ENCODE measurements at places on chromosomes 7 and 10. TPM values are rescaled to one million over a fixed set of nuclear protein-coding genes. Genes with fewer than 3 reads are reported as not detected.

STEAP1B gene
- total RNA-seq = 3.1 TPM

TFR2 gene
- total RNA-seq = 0.22 TPM

ADRB1 gene
- total RNA-seq = 0.09 TPM

ZNF746 gene
- 7.4 TPM for total RNA-seq

RPEL1 gene
- total RNA-seq = not detected

HABP2 gene
- total RNA-seq = 0.04 TPM

GNGT1 gene
- not detected for total RNA-seq

PDE1C gene
- 4.5 TPM for total RNA-seq

GNG11 gene
- total RNA-seq = 34.5 TPM

RBP4 gene
- total RNA-seq = 2.0 TPM

IDI1 gene
- 29.7 TPM for total RNA-seq

EVX1 gene
- not detected for total RNA-seq

SLC25A28 gene
- total RNA-seq = 25.7 TPM

CYP3A7 gene
- total RNA-seq = 0.58 TPM

RSPH10B gene
- 0.31 TPM for total RNA-seq

SMKR1 gene
- total RNA-seq = not detected

GIMAP7 gene
- total RNA-seq = 5.9 TPM

ZNF804B gene
- under 0.01 TPM for total RNA-seq

TFPI2 gene
- 3.9 TPM for total RNA-seq

AMZ1 gene
- total RNA-seq = 0.13 TPM

SYPL1 gene
- 31.3 TPM for total RNA-seq

FAM25A gene
- total RNA-seq = not detected

UNCX gene
- total RNA-seq = not detected

TSPAN12 gene
- total RNA-seq = 46.0 TPM

CYP17A1 gene
- total RNA-seq = 0.66 TPM

PON3 gene
- 5.0 TPM for total RNA-seq

ABHD11 gene
- total RNA-seq = 12.9 TPM

PRXL2A gene
- 77.6 TPM for total RNA-seq

HTRA1 gene
- total RNA-seq = 219 TPM

HMX2 gene
- not detected for total RNA-seq

OR2A12 gene
- total RNA-seq = not detected

CAV2 gene
- 33.6 TPM for total RNA-seq

RBM20 gene
- 8.3 TPM for total RNA-seq

TRAPPC14 gene
- total RNA-seq = 5.8 TPM

JCAD gene
- 33.4 TPM for total RNA-seq

NUTM2E gene
- 0.35 TPM for total RNA-seq

XPNPEP1 gene
- 73.9 TPM for total RNA-seq

MACROH2A2 gene
- total RNA-seq = 18.5 TPM

CHCHD1 gene
- total RNA-seq = 33.3 TPM

MBL2 gene
- total RNA-seq = not detected

HILPDA gene
- 12.9 TPM for total RNA-seq

CACNA2D1 gene
- 73.7 TPM for total RNA-seq

DNAJC12 gene
- total RNA-seq = 8.5 TPM

FEZF1 gene
- not detected for total RNA-seq
